Fibroblast of upper back skin (primary cell): ENCODE measurements at places on chromosomes 2 and 18.

DNA sequence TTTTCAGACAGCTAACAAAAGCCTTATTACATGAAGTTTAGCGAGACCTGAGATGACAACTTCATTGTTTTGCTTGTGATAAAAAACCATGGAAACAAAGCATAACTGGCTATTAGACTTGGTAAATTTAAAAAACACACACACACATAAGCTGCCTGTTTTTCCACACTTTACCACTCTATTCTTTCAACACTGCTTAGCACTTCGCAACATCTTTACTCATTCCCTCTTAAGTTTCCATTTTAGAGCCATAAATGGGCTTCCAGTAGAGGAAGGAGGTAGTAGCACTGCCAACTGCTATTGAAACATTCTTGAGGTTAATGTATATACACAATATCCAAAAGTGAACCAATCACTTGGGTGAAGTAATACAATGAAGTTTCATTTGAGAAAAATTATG lies 54.1 kb downstream of the BAZ2B start:
- DNase-seq = peak; percentile 67

GRCh38 chr18:50397023-50397422 lies 22.2 kb downstream of the SKA1 start:
- no peak for DNase-seq

DNA sequence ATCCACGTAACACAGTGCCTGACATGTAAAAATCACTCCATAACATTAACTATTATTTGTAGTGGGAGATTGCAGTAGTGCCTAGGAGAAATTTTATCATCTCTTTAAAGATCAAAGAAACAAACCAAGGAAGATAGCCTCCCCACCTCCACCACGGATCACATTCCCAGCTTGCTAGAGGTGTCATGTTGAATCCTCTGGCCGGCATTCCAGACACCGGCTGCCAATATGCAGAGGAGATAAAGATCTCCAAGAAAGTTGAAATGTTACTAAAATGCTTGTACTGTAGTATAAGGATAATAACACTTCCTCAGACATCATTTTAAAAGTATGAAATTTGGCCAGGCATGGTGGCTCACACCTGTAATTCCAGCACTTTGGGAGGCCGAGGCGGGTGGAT lies 6.1 kb upstream of the ATG16L1 start:
- no peak for DNase-seq

GRCh38 chr2:685421-685820 lies 8.2 kb upstream of the TMEM18 start:
- DNase-seq = no peak

- peak; percentile 4 for DNase-seq
Observed at GRCh38 chr2:229196448-229196847, 74.6 kb downstream of the PID1 start.

- DNase-seq = no peak
Observed at GRCh38 chr2:142981756-142982155, 104.3 kb downstream of the KYNU start.

DNA sequence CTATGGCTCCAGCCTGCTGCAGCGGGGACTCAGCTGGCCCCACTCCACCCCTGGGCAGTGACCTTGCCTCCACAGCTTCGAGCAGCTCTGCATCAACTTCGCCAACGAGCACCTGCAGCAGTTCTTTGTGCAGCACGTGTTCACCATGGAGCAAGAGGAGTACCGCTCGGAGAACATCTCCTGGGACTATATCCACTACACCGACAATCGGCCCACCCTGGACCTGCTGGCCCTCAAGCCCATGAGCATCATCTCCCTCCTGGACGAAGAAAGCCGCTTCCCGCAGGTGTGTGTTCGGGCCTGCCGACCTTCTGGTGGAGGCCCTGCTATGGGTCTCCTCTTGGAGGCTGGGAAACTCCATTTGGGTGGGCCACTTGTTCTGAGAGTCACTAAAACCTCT lies 48.6 kb downstream of the MYO7B start:
- DNase-seq = no peak

DNA sequence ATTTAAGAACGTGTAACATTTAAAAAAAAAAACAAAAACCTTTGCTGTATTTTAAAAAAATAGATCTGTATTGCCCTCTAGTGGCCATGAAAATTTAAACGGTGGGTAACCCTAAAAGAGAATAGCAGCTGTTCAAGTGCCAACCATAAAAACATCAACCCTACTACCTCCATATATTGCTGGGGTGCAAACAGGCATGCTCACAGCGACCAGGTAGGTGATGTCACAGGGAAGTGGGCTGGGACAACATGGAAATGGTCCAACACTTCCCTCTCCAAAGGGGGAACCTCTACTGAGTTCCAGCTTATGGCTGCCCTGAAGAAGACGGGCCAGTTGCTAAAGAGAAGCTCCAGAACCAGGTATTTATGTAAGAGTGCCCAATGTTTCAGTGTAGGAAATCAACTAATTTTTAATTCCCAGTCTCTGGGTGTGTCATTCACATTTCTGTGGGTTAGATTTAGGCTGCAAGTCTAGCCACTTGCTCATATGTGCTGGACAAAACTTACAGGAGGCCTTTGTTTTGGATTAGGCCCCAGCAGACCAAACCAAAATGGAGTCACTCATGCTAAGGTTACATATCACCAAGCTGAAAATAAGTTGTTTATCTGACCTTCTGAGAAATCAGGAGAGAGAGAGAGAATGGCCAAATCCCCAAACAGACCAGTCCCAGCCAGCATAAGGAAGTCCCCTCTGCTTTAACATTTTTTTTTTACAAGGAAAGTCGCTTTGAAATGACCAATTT lies 54.5 kb downstream of the SKA1 start:
- peak; percentile 19 for DNase-seq

DNA sequence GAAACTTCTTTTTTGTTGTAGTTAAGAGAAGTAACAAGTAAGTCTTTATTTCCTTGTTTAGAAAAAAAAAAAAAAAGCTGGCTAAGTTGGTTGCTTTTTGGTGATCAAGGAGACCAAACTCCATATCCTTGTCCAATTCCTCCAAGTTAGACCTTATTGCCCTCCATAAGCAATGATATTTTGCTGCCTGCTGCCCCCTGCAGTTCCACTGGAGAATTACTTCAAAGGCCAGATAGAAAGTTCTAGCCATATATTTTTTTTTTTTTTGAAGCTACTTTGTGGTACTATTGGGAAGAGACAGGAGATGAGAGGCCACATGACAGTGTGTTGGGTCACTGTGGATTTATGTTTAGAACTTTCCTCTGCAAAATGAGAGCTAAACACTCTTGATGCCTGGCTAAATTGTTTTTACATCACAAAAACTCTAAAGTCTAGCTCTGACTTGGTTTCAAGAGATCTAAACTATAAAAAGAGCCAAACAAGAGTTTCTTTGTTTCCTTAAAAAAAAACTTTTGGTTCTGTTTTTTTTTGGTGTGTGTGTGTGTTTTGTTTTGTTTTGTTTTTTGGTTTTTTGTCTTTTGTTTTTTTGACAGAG lies 80.7 kb upstream of the RASGRP3 start:
- DNase-seq = peak; percentile 73

DNA sequence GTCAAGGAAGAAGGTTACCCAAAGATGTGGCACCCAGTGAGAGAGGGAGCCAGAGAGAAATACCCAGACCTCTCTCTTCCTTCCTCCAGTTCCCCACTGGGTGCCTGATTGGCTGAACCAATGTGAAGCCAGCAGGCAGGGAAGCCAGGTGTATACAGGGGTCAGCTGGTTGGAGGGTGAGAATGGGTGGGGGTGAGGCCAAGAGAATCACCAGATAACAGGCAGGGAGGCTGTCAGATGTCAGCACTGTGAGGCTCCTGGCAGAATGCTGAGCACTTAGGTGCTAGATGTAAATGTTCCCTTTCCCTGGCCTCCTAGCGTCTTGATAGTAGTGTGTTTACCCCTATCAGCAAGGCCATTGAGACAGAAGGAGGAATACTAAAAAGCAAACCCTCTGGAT lies 104.0 kb upstream of the MGAT5 start:
- DNase-seq = no peak

DNA sequence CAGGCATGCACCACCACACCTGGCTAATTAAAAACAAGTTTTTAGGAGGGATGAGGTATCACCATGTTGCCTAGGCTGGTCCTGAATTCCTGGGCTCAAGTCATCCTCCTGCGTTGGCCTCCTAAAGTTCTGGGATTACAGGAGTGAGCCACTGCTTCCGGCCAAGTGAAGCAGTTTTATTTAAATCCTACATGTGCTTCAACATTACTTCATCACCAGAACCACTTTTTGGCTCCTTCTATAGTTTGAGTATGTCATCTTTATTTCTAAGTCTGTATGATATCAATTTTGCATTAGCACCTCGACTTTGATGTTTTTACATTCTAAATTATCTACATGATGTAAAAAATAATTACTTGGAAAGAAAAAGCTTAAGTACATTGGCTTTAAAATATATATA lies 144.3 kb downstream of the FMNL2 start:
- DNase-seq = no peak

DNA sequence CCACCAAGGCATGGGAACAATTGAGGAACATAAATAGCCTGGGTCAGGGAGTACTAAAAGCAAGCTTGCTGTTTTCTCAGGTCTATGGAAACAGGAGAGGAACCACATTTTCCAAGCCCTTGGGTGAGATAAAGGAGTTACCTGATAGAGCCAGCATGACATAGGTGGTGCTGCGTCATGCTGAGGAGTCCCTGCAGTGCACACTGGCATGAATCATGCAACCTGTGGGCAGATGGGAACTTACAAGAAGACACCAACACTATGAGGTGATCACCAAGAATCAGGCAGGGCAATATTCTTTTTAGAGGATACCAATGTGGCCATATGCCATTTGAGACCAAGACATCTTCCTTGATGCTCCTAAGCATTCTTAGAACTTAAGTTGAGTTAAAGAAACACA lies 531.8 kb downstream of the ZEB2 start:
- DNase-seq = no peak

GRCh38 chr2:73265298-73266060 lies 18.8 kb downstream of the FBXO41 start:
- DNase-seq = no peak

GRCh38 chr2:68755071-68755470 lies 20.5 kb downstream of the ARHGAP25 start:
- no peak for DNase-seq

DNA sequence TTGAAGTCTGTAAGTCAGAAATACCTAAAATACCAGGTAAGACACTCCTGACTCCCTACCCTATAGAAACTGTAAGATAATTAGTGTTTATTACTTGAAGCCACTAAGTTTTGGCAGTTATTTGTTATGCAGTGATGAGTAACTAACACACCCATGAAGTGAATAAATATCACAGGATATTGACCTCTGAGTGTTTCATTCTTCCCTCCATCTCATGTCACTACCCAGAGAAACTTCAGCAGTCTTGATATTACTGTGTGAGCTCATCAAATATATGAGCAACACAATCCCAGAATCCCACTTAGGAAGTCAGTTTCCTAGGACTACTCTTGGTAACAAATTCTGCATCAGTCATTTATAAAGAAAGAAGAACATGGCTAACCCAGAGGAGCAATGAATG lies 529.7 kb downstream of the FBXO15 start:
- no peak for DNase-seq

- no peak for DNase-seq
Observed at GRCh38 chr2:122663620-122664019, 908.2 kb downstream of the TSN start.

- DNase-seq = no peak
Observed at GRCh38 chr2:211113334-211114175, 557.2 kb downstream of the CPS1 start.

GRCh38 chr18:46946656-46947282 lies 29.4 kb downstream of the KATNAL2 start:
- peak; percentile 78 for DNase-seq

DNA sequence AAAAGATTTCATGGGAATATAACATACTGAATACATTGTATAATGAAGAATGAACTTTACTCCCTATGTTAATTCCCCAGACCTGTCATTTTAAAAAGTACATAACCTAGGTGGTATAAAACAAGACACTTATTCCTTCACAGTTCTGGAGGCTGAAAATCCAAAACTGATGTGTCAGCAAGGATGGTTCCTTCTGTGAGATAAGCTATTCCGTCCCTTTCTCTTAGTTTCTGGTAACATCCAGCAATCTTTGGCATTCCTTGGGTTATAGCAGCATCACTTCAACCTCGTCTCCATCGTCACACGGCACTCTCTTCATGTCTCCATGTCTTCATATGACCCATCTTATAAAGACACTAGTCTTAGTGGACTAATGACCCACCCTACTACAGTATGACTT lies 93.9 kb downstream of the ASXL2 start:
- DNase-seq = no peak

DNA sequence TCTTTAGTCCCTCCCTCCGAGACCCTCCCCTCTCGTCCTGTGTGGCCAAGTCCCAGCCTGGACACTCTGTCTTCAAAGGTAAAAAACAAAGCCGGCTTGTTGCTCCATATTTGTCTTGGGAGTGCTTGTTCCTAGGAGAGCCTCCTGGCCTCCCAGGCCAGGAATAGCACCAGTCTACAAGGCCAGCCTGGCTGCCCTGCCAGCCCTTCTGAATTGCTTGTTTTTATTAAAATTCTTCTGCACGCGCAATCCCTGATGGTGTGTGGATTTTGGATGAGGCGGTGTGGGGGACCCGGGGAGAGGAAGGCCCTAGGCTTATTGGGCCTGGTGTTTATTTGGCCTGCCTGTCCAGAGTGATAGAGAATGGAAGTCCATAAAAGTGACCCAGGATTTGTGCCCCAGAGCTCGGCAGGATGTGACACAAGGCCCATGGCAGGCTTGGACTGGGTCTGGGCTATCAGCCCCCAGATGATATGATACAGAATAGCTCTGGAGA lies 297.3 kb downstream of the CYP26B1 start:
- no peak for DNase-seq

DNA sequence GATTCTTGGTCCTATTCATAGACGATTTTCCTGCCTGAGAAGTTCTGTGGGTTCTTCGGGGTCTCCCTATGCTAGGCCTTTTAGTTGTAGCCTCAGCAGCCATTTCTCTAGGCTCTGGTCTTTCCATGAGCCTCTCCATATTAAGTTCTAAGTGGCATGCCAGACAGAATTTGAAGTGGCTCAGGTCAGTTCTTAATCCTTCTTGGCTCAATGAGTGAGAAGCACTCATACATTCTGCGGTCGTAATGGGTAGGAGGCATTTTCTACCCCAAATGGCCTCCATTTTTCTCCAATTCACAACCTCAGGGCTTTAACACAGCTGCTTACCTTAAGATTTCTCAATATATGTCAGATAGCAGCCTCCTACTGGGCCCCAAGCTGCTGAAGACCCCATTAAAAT lies 405.3 kb upstream of the GALNT5 start:
- no peak for DNase-seq

DNA sequence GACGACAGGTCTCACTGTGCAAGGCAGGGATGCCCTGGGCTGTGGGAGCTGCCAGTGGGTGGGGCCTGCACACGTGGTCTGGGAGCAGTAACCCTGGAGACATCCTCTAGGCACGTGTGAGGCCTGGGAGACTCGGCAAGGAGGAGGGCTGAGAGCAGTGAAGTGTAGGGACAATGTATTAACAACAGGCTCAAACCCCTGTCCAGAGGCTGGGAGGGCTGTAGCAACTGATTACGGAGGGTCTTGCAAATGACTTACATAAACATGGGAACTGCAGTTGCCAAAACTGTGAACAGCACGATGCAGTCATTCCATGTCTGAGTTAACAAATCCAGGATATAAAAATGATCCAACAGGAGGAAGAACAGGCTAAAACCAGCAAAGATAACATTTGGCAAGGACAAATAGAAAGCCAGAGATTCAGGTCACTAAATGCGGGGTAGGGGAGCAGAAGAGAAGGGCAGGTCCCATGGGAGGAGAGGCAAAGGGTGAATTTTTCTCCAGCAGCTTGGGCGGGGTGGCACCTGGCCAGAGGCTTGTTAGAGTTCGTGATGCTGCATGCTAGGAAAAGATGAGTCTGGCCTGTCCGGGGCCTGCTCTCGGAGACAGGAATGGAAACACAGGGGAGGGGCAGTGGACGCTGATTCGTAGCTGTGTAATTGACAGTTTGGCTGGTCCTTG lies 44.9 kb downstream of the CYP27C1 start:
- DNase-seq = peak; percentile 63

GRCh38 chr18:28485210-28485801 lies 308.4 kb upstream of the CDH2 start:
- DNase-seq = no peak
